ENCODE measurements at places on chromosomes 16 and 17.

- DNase-seq = no peak
These were observed 23.3 kb downstream of the ATP6V0D1 start for GRCh38 chr16:67457611-67458010.

GRCh38 chr16:23575834-23576233 is 18.3 kb downstream of the UBFD1 start:
- no peak for DNase-seq

GRCh38 chr17:30237296-30238002 is 2.0 kb upstream of the SLC6A4 start:
- no peak for DNase-seq

DNA sequence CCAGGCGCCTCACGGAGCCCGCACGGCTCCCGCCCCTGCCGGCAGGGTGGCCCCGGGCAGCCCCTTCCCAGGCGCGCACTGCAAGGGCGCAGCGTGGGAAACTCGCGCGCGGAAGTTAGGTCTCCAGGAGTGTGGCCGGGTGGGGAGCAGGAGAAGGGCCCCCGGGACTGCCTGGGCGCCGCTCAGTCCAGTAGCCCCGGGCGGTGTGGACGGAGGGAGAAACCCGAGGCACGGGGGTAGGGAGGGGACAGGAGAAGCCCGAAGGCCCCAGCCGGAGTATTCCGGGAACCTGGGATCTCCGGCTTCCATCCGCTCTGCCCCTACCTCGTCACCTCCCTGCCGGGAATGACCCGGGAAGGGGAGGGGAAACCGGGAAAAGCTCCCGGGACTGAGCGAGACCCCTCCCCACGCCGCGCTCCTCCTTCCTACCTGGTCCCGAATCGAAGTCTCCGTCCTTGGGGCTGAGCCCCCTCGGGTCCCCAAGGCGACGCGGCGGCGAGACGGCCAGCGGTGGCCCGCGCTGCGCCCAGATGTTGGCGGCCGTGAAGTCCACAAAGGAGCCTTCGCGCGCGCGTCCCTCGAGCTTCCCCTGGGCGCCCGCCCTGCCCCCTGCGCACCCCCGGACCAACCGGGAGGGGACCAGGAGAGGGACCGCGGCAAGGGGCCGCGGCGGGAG is 418 bp downstream of the SOCS3 start:
- peak; percentile 48 for DNase-seq

- DNase-seq = no peak
These were observed 1.7 kb downstream of the NGFR start for GRCh38 chr17:49496867-49497147.

GRCh38 chr17:43579566-43580140 is 33.5 kb upstream of the ETV4 start:
- DNase-seq = peak; percentile 80

DNA sequence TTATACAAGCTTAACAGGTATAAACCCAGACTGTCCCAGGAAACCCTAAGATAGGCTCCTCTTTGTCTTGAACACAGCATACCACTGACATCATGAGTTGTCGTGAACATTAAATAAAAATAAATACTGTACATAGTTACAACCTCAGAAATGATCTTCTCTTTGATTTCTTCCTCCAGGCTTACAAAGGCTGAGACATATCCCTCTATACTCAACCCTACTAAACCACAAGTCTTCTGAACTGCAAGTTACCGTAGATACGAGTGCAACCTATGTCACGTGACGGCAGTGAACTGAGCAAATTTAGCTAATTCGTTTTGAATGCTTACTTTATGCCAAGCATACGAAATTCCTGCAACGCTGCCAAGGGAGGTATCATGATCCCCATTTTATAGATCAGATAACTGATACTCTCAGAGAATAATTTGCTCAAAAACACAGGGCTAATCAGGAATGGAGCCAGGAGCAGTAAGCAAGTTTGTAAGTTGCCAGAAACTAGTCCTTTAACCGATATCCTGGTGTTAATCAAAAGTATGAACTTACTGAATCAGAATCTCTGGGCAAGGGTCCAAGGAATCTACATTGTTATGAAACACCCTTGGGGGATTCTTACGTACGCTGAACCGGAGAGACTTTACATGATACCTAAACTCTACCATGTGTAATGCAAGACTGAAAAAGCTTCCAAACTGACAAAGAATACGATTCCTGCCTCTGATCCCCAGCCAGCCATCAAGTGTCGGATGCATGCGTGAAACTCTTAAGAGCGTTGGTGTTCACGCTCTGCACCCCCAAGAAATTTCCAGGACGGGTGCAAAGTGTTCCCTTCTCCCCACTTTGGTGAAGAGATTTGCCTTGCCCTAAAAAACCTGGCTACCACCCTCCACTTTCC is 106.2 kb downstream of the XYLT1 start:
- DNase-seq = peak; percentile 85

- no peak for DNase-seq
These were observed 26.9 kb downstream of the ADCY9 start for GRCh38 chr16:4089251-4089810.

- no peak for DNase-seq
These were observed 5.1 kb downstream of the MTSS2 start for GRCh38 chr16:70680495-70681381.

- DNase-seq = no peak
These were observed 306.9 kb upstream of the RBFOX1 start for GRCh38 chr16:7025616-7026190.

GRCh38 chr17:38733982-38734973 is 4.1 kb downstream of the CISD3 start:
- no peak for DNase-seq

DNA sequence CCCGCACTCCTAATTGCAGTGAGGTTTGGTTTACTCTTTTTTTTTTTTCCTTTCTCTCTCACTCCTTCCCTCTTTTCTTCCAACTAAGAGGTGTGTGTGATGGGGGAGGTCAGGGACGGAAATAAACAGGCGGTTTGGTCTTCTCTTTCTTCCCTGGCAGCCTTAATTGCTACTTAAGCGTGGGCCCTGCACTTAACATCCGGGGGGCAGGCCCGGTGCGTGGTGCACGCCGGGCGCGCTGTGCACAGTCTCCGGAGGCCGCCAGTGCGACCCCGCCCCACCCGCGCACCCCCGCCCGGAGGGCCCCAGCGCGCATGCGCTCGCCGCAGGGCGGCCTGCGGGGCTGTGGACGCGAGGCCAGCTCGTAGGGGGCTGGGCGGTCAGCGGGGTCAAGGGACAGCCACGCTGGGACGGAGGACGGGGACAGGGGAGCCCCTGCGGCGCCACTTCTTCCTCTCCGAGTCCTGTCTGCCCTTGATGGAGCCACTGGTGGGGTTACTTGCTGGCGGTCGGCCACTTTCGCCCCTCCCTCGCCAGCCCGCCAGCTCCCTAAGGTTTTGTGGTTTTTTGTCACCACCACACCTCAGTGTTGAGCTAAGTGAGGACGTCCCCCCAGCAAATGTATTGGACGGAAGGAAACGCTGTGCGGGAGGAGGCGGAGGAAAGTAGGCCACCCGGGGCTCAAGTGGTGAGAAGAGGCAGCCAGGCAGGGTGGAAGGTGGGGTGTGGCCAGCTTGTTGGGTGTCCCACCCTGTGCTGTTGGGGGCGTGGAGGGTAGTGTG is 120.9 kb downstream of the MRM1 start:
- peak; percentile 17 for DNase-seq

DNA sequence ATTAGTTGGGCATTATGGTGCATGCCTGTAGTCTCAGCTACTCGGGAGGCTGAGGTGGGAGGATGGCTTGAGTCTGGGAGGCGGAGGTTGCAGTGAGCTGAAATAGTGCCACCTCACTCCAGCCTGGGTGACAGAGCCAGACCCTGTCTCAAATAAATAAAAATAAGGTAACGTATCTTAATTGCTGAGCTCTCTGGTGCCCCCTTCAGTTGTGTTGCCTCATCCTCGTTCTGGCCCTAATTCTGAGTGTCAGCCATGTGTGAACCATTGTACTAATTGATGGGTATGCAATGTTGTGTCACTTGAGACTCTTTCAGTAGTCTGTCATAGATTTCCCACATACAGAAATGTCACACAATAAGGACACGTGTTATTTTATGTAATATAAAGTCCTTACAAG is 363.1 kb upstream of the RBFOX1 start:
- no peak for DNase-seq

- no peak for DNase-seq
These were observed 2.7 kb upstream of the ABCA3 start for GRCh38 chr16:2343211-2343610.

DNA sequence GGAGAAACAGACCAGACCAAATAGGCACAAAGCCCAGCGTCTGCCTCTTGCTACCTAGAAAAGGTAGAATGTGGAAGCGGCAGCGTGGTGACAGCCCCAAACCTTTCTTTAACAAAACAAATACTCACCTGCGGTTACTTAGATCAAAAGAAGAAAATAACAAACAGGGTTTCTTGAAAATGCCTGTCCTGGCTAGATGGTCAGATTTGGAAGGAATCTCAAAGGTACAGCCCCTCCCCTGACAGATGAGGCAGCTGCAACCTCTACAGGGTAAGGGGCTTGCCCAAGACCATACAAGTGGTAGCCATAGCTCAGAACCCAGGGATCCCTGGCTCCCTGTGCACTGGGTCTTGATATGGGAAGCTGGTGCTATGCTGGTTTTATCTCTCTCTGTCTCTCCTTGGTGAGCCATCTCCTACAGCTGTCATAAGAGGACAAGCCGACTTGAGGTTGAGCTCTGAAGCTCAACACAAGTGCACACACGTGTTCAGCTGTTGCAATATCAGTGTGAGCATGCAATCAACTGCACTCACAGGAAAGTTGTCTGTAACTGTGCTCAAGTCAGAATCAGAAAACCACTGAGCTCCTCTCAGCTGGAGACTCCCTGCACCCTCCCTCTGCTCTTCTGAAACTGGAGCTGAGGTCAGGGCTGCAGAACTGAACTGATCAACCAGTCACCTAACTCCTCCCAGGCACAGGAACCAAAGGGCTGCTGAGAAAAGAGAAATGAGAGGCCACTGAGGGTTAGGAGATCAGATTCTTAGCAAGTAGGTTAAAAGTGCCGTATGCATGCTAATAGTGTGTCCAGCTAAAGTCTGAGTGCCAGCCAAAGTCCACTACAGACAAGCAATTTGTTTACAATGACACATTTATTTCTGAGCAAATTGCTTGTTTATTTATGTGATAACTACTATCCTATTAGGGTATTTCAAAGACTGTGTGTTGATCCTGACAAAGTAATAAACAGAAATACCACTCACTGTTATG is 6.1 kb upstream of the RNF157 start:
- no peak for DNase-seq

GRCh38 chr16:82192665-82193064 is 22.6 kb upstream of the MPHOSPH6 start:
- DNase-seq = peak; percentile 90

- DNase-seq = peak; percentile 21
These were observed 242.6 kb upstream of the CIBAR2 start for GRCh38 chr16:85354686-85355514.

DNA sequence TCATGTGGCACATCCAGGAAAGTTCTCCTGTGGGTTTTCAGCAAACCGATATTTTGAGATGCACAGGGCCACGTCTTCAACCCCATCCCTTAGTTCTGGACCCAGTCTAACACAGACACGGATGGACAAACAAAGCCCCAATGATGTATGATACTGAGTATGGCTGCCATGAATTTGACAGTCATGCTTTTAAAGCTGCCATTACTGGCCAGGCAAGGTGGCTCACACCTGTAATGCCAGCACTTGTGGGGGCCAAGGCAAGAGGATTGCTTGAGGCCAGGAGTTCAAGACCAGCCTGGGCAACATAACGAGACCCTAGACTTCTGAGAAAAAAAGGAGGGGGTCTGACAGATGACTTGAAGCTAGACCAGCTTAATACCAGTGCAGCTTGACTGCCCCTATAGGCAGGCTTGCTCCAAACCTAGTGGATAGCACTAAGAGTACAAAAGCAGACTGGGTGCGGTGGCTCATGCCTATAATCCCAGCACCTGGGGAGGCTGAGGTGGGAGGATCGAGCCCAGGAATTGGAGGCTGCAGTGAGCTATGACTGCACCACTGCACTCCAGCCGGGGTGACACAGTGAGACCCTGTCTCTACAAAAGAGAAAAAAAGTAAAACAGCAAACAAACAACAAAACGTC is 10.8 kb upstream of the ZNF629 start:
- no peak for DNase-seq

DNA sequence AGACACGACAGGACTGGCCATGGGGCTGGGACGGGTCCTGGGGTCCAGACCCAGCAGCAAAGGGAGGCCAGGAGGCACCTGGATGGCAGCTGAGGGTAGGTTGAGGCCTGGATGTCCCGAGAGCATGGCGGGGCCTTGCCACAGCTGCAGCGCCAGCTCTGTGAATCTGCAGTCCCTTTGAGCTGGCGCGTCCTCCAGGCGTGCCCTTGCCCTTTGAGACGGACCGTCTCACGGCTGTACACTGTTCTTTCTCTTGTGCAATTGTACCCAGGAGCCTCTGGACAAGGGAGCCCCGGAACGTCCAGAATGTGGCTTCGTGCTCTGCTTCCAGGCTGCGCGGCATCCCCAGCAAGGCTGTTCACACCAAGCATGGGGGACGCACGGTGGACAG is 69.5 kb upstream of the CIBAR2 start:
- no peak for DNase-seq

GRCh38 chr17:82670661-82671450 is 22.6 kb upstream of the WDR45B start:
- no peak for DNase-seq

DNA sequence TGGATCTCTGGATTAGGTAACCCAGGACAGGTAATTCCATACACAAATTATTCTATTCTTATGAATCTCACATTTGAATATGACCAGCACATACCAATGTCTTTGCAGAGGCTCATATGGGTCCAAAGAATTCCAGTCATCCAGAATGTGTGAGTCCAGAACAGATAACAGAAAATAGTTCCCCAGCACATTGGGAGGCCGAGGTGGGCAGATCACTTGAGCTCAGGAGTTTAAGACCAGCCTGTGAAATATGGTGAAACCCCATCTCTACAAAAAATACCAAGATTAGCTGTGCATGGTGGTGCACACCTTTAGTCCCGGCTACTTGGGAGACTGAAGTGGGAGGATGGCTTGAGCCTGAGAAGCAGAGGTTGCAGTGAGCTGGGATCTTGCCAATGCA is 26.9 kb downstream of the HYDIN start:
- no peak for DNase-seq

DNA sequence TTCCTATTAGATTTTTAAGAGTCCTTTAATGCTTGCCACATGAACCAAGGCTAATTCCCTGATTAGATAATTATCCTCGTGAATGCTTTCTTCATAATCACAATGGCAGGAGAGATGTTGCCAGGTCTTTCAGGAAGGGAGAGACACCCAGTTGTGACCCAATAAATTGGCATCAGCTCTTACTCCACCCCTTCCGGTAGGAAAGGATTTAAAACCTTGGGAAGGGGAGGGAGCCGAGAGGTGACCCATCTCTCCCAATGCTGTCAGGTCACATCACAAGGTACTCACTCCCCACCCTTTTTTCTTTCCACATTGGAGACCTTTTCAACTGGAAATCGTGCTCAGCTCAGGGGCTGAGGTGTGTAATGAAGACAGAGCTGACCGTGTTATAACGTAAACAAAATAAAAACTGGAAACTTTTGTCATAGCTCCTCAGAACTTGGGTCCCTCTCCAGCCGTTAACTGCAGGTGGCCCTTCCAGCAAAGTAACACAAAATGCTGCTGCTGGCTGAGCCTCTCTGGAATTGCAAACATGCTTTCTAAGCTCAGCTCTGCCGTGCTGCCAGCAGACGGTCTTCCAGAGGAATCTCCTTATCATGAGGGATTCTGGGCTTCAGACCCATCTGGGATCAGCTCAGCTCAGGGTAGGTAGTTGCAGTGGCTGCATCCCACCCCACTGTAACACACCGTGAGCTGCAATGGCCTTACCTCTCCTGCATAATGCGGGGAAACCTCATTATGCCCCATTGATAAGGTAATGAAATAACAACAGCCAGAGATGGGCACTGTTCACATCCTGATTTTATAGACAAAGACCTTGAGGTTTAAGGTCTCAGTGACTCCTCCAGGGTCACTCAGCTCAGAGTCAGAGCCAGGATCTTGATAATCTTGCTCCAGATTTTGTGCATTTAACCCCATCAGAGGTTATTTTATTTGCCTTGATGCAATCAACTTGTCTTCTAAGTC is 15.6 kb downstream of the TMEM100 start:
- no peak for DNase-seq

All from fibroblast of pulmonary artery (primary cell).